Urinary bladder (tissue), 4 donors: ENCODE measurements at places on chromosomes 6 and 20.

DNA sequence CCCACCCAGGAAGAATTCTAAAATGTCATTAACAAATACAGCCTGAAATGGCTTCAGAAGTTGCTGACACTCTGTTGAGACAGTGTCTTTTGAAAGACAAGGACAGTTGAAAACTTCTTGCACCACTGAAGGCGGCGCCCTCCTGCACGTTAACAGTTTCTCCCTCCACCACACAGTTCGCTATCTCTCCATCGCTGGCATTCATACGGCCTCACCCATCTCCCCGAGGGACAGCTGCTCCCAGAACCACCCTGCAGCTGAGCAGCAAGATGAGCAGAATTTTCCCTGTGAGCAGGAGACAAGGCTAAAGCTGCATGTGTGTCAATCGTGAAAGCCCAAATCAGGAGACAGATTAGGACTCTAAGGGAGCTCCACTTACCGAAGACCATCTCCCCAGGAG lies 113.3 kb downstream of the LY86 start:
- no peak for DNase-seq

- no peak for DNase-seq
Measured at GRCh38 chr20:24991897-24992486, 559 bp downstream of the APMAP start.

- no peak for DNase-seq
Measured at GRCh38 chr6:68139130-68139529, 496.0 kb upstream of the ADGRB3 start.

GRCh38 chr6:2497922-2498623 lies 252.6 kb downstream of the MYLK4 start:
- DNase-seq, result no peak

DNA sequence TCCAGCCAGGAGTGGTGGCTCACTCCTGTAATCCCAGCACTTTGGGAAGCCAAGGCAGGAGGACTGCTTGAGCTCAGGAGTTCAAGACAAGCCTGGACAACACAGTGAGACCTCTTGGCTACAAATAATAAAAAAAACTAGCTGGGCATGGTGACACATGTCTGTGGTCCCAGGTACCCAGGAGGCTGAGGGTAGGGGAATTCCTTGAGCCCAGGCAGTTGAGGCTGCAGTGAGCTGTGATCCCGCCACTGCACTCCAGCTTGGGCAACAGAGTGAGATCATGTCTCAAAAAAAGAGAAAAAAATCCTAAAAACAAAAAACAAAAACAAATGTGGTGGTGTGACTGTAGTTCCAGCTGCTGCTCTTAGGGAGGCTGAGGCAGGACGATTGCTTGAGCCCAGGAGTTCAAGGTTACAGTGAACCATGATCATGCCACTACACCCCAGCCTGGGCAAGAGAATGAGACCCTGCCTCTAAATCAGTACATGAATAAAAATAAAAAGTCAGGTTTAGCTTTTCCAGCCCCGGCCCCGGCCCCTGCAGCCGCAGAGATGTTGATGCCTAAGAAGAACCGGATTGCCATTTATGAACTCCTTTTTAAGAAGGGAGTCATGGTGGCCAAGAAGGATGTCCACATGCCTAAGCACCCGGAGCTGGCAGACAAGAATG lies 13.5 kb upstream of the SNRPC start:
- DNase-seq, result no peak

DNA sequence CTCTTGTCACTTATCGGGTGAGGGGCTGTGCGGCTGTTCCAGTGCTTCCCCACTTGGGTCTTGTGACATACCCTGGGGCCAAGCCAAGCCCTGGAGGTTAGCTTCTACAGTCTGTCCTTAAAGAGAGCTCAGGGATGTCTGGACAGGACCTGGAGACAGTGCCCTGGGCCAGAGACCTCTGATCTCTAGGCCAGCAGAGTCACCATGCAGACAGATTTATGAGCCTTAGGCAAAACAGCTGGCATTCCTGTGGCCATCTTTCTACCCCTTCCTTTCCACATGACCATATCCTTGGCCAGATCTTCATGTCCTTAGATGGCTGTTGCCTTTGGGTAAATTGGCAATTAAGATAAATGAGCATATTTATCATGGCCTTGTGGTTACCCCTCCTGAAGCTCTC lies 678.6 kb downstream of the MAFB start:
- no peak for DNase-seq

- DNase-seq, result no peak
Measured at GRCh38 chr20:13142143-13142542, 78.9 kb upstream of the ISM1 start.

GRCh38 chr6:129014302-129014701 lies 131.4 kb downstream of the LAMA2 start:
- DNase-seq, result no peak

- DNase-seq, result no peak
Measured at GRCh38 chr6:146590492-146590891, 8.3 kb upstream of the ADGB start.

GRCh38 chr20:11537032-11537431 lies 380.7 kb upstream of the BTBD3 start:
- DNase-seq, result no peak

DNA sequence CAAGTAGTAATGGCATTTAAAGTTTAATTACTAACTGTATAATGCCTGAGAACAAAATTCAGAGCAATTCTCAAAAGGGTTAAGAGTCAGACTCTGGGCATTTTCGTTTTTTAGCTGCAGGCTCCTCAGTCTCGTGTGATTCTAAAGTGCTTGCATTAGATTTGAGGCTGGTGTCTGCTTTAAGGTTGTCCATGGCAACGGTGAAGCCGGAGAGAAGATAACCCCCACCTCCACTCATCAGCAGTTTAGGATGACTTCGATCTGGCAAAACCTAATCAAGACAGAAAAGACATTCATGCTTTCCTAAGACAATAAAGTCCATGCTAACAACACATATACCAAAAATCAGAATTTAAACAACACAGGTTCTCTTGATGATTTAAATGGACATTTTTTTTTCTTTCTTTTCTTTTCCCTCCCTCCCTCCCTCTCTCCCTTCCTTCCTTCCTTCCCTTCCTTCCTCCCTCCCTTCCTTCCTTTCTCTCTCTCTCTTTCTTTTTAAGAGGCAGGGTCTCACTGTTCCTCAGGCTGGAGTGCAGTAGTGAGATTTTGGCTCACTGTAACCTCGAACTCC lies 11.8 kb downstream of the TRMT6 start:
- DNase-seq, result no peak

- DNase-seq, result no peak
Measured at GRCh38 chr6:161598896-161599295, 325.0 kb upstream of the AGPAT4 start.

GRCh38 chr6:36130667-36131510 lies 576 bp downstream of the MAPK13 start:
- no peak for DNase-seq

DNA sequence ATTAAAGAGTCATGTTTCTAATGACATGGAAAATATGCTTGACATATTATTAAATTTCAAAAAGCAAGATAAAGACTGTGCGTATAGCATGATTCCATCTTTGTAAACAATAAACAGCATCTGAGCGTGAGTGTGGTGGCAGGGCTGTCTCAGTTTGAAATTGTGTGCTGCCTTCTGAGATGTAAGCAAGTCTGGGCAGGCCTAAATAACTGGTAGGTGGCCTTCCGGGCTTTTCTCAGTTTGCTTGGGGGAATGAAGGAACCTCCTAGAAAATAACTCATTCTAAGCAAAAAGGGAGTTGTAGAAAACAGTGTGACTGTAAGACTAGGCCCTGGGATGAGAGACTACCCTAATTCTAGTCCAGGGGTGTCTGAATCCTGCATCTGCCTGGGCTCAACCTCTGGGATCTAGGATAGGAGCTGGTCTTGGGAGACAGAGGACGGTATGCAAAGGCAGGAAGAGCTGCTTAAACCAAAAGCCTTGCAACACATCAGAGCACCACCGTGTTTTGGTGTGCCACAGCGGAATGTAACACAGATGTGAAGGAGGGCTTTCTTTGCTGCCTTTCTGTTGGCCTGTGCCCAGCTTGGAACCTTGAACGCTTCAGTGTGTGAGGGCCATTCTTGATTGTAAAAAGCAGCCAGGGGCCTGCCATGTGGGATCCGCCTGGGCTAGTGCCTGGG lies 63.5 kb upstream of the L3MBTL3 start:
- DNase-seq, result no peak

DNA sequence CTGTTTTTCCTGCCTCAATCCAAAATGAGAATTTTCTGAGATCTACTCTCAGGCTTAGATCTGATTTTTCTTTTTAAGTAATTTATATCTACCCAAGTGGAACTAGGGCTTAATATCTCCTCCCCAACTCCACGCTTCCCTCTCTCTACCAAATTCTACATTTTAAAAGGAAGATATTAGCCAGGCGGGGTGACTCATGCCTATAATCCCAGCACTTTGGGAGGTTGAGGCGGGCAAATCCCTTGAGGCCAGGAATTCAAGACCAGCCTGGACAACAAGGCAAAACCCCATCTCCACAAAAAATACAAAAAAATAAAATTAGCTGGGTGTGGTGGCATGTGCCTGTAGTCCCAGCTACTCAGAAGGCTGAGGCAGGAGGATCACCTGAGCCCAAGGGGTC lies 61.0 kb downstream of the MTFR2 start:
- no peak for DNase-seq

DNA sequence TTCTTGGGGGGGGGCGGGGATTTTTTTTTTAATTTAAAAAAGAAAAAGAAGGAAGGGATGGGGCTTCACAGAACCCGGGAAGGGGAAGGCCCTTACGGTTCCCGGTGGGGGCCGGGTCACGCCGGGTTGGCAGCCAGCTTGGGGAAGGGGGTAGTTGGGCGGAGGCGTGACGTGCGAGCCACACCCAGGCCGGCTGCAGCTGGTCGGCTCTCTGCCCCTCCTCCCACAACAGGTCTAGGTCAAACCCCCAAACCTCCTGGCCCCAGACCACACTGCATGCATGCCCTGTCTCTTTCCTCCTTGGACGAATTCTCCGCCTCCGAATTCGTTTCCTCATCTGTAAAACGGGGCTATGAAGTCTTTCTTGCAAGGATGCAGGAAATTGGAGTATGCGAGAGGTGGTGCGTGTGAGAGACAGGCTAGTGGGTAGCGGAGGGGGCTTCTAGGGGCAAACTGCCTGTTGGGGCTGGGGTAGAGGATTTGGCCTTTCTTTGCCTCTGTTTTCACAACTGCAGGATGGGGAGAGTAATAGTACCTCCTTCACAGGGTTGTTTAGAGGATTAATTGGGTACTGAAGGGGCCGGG lies 828 bp downstream of the HCK start:
- DNase-seq, result no peak

DNA sequence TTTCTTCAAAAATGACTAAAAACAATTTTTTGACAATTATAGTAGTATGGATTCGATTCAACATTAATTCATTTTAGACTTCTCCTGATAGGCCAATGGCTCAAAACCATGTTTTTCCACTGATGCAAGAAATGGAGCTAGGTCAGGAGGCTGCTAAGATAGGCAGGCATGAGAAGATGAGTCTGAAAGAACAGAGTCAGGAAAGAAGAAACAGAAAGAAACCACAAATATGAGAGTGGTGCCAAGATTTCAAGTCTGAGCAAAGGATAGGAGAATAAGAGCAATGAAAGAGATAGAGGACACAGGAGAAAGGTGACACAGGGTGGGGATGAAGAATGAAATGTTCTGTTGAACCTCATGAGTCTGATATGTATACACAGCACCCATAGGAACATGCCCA lies 112.2 kb downstream of the TASP1 start:
- DNase-seq, result no peak

DNA sequence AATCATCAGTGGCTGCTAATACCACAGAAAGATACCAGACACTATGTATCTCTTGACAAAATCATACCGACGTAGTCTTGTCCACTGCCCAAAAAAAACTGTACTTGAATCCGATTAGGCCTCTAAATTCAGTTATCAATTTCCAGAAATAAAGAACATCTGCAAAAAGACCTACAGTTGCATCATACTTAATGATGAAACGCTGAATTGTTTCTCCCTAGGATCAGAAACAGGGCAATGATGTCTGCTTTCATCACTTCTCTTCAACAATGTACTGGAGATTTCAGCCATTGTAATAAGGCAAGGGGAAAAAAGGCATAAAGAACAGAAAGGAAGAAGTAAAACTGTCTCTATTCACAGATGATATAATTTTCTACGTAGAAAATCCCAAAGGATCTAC lies 152.0 kb downstream of the TASP1 start:
- no peak for DNase-seq

- no peak for DNase-seq
Measured at GRCh38 chr6:44021589-44022295, 105.5 kb downstream of the MRPL14 start.

- DNase-seq, result no peak
Measured at GRCh38 chr6:168162366-168162765, 83.4 kb upstream of the FRMD1 start.

GRCh38 chr6:26254724-26255123 lies 110.3 kb upstream of the BTN3A2 start:
- no peak for DNase-seq

DNA sequence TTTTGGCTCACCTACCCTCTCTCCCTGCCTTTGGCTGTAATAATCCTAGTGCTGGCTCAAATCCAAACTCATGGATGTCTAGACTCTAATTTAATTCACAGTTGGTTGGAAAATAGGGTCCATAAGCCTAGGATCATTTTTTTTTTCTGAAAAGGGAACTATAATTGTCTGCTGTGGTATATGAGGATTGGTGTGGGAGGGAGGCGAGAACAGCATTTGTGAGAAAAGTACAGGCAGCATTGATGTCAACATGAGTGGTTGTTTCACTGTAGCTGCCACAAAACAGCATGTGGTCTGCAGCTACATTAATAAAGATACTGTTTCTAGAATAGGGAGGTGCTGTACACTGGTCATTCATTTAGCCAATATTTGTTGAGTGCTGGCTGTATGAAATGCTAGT lies 18.6 kb upstream of the POLR1H start:
- no peak for DNase-seq

GRCh38 chr6:39426073-39426456 lies 103.6 kb upstream of the KCNK16 start:
- no peak for DNase-seq

DNA sequence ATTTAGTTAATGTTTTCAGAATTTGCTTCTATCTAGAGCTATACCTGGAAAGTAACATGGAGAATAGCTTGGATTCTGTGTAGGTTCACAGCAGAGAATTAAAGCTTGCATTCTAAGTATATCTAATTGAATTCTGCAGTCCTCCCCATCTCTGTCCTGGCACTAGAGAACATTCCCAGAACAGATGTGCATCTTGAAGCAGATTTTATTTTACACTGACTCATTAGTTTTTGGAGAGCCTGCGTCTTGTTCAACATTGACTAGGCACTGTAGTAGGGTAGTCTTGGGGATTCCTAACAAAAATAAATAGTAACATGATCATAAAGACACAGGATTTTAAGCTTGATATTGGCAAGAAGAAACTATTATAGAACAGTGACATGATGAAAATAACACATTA lies 36.2 kb upstream of the BAG2 start:
- DNase-seq, result no peak

- no peak for DNase-seq
Measured at GRCh38 chr6:46706464-46706863, 18.8 kb downstream of the TDRD6 start.
